ENCODE measurements at places on chromosomes 6 and 20.

DNA sequence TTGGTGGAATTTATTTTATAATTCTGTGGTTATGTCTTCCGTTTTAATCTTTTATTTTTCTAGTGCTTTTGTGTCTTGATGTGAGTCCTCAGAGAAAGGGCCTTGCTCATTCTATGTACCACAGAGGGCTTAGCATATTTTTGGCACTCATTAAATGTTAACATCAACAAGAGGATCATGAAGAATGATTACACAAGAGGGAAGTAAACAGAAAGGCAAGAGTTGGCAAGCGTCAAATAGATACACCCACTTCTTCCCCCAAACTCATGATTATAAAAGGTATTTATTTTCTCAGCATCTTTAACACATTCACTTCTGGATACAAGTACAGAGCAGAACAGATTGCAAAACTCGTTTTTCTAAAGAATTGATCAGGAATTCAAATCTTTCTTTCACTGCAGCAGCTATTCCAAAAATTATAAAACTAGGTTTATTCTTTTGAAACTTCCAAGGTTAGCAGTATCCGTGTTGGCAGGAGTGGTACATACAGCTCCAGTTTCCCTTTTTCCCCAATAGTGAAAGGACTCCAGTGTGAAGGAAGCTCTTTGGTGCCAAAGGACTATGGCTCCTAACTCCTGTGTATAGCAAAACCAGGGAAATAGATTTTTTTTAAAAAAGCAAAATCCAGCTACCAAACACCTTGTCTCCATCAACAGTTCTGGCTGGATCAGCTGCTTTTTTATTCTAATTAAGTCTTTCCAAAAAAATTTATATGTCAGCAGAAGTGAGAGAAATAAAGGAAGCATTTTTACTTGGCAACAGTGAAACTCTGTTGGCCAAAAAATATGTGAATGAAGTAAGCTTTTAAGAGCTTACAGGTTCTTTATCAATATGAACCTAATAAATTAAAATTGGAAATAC lies 221.9 kb downstream of the ADGRG6 start:
- DNase-seq = no peak

DNA sequence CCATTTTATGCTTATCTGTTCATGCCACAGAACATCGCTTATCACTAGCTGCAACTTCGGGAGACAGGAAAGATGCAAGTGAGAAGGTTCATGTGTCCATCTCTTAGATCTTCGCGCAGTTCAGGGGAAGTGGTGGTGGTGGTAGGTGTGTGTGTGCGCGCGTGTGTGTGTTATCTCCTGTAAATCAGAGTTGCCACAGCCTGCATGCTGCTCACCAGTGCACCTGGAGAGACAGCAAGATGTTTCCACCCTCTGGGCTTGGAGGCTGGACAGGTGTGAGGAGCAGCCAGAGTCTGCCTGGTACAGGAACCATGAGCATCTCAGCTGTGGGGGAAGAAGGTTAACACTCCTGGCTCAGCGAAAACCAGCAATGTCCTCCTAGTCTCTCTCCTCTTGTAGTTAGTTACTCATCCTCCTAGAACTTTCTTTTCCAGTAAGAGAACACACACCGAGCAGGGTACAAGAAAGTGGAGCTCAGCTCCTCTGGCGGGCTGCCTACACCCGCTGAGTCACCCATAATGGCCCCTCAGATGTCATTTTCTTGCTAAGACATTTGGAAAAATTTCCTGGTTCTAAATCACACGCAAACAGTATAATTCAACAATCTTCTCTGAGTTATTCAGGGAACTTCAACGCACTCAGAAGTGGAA lies 5.1 kb upstream of the TUBB1 start:
- no peak for DNase-seq

DNA sequence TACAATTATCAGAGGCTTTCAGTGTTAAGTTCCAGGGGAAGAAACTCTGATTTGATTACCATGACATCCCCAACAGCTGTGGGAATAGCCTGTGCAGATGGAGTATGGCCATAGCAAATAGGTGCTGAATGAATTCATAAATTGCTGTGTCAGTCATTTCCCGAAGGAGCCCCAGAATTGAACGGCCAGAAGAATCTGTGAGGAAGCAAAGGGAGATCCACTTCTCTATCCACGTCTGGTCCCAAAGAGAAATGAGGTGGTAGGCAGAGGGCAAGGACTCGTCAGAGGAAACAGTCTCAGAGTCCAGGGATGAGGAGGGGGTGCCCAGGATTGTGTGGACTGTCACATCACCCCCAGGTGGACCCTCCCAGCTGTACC lies 3.1 kb upstream of the TAF8 start:
- no peak for DNase-seq

DNA sequence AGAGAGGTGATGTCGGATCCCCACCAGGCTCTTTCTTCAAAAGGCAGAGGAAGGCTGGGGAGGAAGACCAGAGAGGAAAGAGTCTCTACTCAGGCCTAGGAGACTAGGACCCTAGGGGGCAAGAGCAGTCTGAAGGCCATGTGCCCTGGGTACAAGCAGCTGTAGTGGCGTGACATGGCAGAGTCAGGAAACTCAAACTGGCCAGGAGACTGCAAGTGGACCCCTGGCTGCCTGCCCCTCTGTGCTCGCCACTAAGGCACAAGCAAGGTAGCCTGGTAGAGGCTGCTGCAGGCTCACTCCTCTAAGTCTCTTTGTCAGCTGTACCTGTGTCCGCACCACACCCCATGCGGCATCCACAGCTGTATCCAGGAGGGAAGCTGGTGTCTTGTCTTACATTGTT lies 19.9 kb downstream of the CST9L start:
- no peak for DNase-seq

- no peak for DNase-seq
Measured at GRCh38 chr6:151661928-151662327, 145.6 kb upstream of the ESR1 start.

DNA sequence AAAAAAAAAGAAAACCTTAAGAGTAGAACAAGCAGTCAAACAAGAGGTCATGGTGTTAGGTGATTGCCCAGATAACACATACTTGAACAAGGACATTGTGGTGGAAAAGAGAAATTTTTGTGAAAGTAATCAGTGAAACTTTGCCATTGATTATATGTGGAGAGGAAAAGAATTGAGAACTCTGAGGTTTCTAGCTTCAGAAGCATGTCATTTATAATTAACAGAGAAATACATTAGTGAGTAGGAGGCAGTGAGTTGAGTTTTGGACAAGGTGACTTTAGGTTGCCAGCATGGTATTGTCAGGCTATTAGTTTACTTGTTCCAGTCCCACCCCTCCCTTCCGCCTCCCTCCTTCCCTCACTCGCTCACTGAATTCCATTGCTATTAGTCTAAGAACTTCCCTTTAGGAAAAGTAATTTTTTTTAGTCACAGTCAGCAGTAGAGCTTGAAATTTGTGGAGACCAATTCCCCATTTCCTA lies 17.2 kb downstream of the TAB2 start:
- no peak for DNase-seq

DNA sequence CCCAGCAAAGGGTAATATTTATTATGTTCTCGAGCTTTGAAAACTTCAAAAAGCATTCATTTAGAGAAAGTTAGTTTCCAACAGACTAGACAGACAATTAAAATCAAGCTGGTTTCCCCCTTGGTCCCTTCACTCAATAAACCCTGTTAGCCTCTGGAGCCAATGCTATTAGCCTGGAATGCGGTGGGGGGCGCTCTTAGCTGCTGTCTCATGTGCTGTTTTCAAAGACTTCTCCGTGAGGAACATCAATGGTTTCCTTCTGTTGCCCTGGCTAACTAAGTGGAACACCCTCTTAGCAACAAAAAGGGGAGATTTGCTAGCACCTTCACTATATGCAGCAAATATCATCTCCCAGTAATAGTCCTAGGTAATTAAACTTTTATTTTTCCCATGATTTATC lies 86.4 kb downstream of the LY86 start:
- no peak for DNase-seq

GRCh38 chr20:41382791-41383305 lies 16.2 kb upstream of the EMILIN3 start:
- DNase-seq = no peak

DNA sequence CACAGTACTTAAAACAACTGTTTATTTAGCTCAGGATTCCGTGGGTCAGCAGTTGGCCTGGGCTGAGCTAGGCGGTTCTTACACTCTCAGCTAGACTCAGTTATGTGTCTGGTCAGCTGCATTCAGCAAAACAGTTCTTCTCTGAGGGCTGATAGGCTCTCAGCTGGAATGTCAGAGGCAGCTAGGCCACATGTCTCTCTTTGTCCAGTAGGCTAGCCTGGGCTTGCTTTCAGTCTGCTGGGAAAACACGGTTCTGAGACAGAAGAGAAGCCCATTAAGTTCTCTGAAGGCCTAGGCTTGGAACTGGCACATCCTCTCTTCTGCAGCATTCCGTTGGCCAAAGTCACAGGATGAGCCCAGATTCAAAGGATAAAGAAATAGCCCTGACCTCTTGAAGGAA lies 65.6 kb downstream of the TULP4 start:
- DNase-seq = no peak

DNA sequence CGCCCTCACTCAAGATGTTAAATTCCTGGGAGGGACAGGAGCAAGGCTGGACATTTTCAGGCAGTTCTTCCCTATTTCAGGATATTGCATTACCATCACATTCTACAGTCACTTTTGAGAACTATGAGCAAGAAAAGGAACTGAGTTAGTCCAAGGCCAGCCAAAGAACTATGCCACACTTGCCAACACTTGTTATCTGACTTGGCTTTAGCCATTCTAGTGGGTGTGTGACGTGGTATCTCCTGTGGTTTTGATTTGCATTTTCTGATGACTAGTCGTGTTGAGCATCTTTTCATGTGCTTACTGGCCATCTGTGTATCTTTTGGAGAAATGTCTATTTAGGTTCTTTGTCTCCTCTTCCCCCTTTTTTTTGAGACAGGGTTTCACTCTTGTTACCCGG lies 12.0 kb downstream of the XRN2 start:
- no peak for DNase-seq

DNA sequence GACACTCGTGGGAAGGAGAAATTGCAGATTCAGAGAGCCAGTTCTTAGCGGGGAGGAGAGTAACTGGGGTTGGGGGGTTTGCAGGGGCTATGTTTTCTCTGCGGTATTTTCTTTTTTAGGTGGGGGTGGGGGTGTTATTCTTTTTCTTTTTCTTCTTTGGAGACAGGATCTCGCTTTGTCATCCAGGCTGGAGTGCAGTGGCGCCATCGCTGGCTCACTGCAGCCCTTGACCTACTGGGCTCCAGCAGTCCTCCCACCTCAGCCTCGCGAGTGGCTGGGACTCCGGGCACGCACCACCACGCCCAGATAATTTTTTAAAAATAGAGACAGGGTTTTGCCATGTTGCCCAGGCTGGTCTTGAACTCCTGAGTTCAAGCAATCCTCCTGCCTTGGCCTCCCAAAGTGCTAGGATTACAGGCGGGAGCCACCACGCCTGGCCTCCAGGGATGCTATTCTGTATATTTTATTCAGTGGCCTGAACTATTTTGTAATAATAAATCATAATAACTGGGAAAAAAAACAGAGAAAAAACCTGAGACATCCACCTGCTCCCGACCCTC lies 57.3 kb downstream of the UBE2V1 start:
- no peak for DNase-seq

DNA sequence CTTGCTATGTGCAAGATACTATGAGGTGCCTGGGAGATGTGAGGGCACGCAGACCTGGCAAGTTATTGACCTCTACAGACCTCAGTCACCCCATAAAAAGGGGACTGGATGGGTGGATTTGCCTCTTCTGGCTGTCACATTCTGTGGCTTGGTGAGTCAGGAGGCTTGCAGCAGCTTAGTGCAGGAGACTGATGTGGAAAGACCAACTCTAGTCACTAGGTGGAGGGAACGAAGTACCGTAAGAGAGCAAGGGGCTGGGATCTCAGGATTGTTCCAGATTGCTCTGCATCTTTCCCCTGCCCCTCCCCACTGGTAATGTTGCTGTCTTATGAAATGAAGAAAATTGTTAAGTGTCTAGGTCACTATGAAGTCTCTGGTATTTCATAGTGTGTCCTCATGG lies 3.3 kb downstream of the MAPRE1 start:
- DNase-seq = no peak

GRCh38 chr20:32803092-32803491 lies 16.7 kb upstream of the MAPRE1 start:
- DNase-seq = no peak

GRCh38 chr6:142246960-142247359 lies 54.8 kb upstream of the ADGRG6 start:
- DNase-seq = no peak

DNA sequence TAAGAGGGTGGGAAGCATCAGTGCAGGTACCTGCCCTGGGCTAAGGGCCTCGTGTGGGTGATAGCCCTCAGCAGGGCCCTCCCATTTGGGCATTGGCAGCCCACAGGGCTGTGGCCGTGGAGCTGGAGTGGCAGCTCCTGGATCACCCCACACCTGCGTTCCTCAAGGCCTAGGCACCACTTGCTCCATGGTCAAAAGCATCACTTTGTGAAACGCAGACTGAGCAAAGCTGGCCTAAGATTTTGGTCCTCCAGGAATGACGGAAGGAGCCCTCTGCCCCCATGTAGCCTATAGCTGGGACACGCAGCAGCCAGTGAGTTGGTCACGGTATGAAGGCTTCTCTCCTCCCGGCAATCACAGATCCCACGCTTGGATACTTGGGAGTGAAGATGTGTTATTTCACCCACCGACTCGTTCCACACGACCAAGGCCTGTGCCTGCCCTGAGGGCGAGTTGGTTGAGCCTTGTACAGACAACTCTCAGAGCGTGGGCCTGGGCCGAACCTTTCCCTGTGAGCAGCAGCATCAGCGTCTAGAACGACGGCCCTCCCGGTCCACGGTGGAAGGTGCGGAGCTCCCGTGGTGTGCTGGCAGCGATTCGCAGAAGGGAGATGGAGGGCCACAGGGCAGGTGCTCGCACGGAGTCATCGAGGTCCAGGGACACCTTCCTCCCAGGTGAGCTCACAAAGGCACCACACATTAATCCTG lies 39.7 kb downstream of the THBS2 start:
- DNase-seq = no peak

DNA sequence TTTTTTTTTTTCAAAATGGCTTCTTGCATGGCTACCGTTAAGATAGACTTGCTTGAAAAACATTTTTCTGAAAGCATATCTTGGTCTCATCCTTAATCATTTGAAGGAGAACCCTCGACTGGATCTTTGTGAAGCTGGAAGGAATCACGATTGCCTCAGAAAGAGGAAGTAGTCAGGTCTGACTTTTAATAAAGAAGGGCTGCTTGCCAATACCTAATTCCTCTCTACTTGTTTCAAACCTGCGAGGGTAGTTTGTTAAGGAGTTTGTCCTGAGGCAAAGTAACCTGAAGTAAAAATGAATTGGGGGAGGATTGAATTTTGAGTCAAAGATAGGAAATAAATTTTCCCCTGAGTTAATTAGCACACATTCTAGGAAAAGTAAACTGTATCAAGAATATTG lies 288.1 kb upstream of the MAP3K7 start:
- no peak for DNase-seq

DNA sequence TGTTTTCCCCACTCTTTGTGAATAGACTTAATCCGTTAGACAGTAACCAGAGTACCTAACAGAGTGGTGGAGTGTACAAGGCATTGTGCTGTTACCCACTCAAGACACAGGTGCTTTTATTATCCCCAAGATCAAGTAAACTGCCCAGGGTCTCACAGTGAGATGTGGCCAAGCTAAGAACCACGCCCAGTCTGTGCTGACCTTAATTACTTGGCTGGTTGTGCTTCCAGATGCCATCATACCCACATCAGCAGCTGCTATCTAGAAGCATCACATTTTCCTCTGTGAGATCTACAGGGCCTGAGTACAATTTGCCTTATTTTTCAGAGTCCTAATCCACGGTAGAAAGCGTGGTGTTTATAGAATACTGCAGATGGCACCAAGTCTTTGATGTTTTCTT lies 70.3 kb downstream of the GFRA4 start:
- no peak for DNase-seq

All from NT2/D1 (cell line).